ENCODE measurements at places on chromosomes 3 and 15.
A peak's percentile ranks its signal among the peaks of the same experiment; 100 is the strongest.

DNA sequence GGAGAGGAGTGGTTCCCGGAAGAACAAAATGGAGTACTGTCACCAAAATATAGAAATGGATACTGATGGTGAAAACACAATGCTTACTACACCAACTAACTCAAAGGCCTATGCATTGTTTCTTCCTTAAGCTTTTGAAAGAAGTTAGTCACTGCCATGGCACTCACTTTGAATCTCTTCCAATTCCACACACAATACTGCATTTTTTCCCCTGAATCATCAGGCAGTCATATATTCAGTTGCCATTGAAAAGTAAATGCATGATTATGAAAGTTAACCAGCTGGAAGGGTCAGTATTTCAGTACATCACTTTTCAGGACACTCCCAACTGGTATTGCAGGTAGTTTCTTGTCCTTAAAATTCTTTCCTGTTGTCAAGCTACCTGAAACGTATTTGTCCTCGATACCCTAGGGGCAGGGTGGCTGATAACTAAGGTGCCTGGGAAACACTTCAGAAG, 9.0 kb upstream of the LRRFIP2 start:
- no peak for DNase-seq

GRCh38 chr3:187640569-187641059, 29.6 kb downstream of the SST start:
- DNase-seq = no peak

DNA sequence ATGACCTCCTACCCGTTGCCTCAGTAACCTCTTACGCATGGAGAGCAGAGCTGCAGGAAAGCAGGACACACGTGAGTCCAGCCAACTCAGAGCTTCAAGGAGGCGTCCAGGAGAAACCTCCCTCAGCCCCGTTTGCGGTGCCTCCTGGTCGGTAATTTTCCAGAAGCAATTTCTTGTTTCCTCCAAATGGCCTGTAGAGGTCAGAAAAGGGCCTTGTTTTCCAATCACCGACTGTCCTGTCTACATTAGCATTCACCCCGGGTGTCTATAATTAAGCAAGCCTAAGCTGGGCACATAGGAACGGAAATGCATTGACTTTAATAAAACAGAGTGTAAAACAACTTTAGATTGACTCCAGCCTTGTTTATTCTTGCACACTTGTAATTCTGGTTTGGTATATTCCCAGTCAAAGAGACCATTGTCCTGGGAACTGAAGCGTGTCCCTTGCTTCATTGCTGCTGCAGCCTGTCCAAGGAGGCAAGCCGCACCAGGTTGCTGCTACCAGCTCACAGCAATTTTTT, 836.2 kb downstream of the AGBL1 start:
- DNase-seq = no peak

DNA sequence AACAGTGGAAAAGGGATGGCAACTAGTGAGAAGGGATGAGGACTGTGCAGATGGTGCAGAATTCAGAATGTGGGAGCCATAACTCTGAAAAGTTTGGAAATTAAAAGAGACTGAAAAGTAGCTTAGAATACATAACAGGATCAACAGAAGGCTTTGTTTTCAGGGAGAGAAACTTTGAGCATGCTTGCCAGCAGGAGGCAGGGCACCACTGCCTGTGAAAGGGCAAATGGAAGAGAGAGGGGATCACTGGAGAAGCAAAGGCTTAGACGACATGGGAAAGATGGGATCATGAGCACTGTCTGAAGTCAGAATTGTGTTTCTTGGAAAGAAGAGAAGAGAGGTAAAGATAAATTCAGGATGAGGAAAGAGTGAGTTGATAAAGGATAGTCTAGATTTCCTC, 99.6 kb downstream of the ABI3BP start:
- no peak for DNase-seq

DNA sequence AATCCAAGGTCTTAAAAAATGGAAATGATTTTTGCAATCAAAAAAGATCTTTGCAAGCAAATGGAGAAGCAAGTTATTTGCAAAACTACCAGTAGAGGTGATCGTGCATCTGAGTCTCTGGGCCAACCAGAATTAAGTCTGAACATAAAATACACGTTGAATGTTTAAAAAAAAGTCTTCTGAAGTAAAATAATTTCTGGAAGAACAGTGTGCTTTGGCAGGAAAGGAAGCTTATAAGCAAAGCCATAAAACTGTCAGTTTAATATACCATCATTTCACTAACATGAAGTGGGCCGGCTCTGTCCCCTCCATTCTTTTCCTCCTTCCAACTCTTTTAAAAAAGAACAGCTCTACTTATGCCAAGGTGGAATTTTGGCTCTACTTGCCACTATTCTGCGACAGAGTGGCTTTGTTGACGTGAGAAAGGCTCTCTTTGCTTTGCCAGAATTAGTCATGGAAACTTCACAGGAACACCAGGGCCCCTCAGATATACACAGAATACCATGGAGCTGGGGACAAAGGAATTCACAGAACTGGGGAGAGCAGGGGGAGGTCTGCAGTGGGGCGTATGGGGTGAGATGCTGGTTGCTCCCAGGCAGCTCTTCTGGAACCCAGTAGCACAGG, 29.8 kb downstream of the FSTL1 start:
- no peak for DNase-seq

DNA sequence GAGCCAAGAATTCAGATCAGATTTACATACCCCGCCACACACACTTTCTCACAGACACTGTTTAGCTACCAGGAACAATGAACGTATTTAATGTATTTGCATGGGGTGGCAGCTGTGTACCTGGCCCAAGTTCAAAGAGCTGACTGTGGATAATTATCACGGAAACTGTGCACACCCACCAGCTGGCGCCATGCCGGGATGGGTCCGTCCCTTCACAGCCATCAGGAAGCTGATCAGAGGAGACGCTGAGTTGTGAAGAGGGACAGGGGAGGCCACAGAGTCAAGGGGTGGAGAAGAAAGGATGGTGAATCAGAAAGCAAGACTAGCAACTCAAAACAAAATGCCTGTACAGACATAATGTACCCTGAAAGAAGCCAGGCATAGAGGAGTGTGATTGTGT, 13.1 kb upstream of the PLA2G4D start:
- no peak for DNase-seq

DNA sequence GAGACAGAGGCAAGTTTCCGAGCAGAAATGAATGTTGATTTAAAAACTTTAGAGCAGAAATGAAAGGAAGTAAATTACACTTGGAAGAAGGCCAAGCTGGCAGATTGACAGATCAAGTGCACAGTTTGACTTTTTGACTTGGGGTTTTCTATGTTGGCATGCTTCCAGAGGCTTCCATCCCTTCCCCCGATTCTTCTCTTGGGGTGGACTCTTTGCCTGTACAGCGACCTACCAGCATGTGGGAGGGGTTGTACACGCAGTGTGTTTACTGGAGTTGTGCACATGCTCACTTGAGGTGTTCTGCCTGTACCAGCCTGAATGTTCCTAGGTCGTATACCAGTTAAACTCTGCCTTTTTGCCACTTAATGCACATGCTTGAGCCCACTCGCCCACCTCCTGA, 701.5 kb upstream of the GBE1 start:
- DNase-seq = no peak

DNA sequence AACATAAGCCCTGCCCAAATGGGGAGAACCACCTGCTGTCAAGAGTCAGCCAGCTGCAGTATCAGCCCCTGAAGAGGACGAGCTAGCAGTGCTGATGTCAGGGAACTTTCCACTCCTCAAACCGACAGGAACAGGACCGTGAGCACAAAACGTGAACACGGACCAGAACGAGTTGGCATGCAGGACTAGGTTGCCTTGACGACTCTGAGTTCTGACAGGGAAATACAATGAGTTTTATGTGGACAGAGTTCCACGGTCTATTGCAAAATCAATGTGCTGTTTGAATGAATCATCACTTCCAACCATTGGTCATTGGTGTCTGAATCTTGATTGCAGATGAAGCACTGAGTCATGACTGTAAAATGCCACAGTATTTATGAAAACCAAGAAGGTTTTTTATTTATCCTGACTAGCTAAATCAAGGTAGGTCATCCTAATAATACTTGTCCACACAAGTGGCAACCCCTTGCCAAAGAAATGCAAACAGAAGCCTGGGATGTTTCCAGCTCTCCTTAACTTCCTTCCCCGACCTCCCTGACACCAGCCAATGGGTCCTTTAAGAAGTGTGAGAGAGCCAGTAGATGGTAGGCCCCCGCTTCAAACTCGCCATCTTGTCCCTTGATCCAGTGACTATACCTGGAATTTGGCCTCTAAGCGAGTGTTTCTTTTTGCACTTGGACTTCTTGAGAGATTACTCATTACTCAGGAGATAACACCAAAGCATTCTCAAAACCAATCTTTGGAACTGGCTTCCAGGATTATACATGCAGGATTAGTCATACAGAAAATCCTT, 119.6 kb downstream of the ASB7 start:
- no peak for DNase-seq

GRCh38 chr3:2898591-2899353, 211.4 kb downstream of the IL5RA start:
- no peak for DNase-seq

- no peak for DNase-seq
Observed at GRCh38 chr15:39362821-39363561, 217.9 kb upstream of the THBS1 start.

GRCh38 chr3:55165278-55165677, 237.4 kb upstream of the LRTM1 start:
- no peak for DNase-seq

DNA sequence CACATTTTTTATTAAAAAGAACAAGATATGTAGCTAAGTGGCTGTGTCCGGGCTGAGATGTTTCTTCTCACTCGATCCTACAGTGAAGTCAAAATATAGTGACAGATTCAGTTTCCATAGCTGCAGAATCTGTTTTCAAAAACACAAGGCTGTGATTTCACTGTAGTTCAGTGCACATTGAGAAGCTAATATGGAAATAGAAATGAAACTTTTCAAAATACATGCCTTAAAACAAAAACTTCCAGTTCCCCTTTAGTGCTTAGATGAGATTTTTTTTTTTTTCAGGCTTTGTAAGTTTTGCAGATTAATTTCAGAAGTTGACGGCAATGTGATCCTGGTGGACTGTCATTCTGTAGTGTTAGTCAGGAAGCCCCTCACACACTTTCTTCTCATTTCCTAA, 23.8 kb upstream of the TRAK1 start:
- DNase-seq = peak; percentile 70

DNA sequence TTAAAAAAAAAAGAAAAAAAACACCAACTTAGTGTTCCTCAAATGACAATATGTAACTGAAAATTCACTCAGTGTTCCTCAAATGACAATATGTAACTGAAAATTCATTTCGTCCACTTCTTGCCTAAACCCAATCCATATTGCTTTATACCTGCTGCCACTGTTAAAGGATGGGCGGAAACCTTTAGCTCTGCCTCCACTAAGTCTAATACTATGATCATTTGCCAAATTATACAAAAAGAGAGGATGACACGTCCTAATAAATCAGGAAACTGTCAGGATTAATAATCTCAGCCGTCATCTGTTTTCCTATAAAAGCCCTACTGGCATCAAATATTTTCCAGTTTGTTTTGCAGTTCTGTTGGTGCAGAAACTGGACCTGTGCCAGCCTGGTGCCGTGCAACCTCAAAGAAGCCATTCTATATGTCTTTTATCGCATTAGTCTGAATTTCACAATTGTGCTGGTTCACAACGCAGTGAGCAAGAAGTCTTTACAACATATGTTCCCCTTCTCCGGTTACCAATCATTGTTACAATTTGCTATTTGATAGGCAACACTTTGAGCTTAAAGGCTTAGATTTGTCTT, 160.4 kb upstream of the KCNH8 start:
- no peak for DNase-seq

GRCh38 chr15:92904722-92905571, 4.8 kb downstream of the CHD2 start:
- DNase-seq = no peak

GRCh38 chr3:155741603-155742002, 3.3 kb downstream of the PLCH1 start:
- no peak for DNase-seq

- DNase-seq = no peak
Observed at GRCh38 chr3:136899622-136900158, 37.7 kb downstream of the NCK1 start.

GRCh38 chr3:181292984-181293383, 303.4 kb upstream of the DNAJC19 start:
- no peak for DNase-seq

DNA sequence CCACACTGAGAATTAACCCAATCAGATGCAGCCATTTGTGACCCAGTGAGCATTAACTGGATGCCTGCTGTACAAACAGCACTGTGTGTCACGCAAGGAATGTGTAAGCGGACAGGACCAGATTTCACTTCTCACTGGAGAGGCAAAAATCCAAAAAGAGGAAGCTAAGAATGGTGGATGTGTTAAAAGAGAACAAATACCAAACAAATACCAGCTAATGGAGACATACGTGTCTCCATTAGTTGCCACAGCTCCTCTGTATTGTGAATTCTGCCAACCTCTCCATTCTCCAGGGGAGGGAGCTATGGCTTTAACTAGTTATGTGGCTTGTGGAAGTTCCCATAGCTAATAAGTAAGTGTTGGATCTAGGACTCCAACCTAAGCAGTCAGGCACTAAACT, 2.6 kb downstream of the LTF start:
- DNase-seq = no peak

DNA sequence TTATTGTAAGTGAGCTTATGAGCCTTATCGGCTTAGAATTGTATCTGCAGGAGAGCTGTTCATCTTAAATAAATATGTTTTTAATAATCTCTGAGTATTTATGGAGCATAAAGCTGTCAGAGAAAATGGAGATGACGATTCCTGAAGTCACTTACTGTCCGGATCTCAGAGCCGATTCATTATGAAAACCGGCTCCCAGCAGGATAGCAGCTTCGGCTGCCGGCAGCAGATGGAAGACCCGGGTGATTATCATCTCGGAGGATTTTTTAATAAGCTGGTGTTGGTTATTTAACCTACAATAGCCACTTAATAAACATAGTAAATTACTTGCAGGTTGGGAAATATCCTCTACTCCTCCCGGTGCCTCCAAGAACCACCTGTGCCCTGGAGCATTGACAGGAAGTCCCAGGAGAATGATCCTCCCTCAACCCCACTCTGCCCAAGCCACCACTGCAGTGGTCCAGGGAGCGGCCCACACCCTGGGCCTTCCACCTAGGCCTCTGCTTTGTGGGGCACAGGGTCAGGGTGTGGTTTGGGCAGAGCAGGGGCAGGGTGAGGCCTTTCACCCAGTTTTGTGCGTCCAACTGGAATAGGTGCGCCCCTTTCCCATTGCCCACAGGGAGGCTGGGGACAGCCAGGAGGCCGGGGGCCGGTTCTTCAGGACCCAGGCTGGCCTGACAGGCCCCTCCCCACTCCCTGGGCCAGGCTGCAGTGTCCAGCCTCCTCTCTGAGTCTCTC, 42.2 kb upstream of the PRR23E start:
- DNase-seq = no peak
